ENCODE measurements at places on chromosomes 1 and 21.

DNA sequence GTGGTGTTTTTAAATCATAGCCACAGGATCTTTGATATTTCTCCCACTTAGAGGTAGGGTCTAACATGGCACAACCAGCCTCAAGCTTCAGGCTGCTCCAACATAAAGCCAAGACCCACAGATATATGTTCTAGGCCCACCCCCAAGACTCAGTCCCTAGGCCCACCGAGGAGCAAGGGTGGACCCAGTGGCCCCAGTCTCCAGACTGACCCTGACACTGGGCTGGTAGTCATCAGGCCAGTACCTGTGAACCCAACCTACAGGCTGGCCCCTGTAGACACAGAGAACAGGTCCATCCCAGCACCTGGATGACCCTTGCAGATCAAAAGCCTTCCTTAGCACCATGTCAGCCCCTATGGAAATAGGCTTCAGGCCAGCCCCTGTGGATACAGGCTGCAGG, 60.5 kb downstream of the NEGR1 start:
- DNase-seq, result no peak

DNA sequence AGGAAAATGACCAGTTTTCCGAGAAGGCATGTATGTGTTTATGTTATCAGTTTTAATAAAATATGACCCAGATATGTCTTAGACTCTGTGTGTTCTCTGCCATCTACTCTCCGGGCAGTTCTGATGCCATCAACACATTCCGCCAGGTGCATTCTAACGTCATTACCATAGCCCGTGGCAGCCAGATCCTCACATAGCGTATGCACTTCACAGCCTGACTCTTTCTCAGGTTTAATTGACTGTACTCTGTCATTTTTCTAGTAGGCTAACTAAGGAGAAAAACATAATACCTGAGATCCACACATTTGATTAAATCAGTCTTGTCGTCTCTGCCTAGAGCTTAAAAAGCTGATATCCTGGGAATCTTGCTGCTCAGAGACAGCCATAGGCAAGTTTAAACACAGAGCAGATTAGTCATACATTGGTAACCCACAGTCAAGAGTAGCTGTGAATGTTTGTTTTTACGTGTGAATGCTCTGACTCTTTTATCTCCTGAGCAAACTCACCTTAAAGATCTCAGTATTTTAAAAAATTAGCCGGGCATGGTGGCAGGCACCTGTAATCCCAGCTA, 175.9 kb downstream of the GREM2 start:
- DNase-seq, result no peak

DNA sequence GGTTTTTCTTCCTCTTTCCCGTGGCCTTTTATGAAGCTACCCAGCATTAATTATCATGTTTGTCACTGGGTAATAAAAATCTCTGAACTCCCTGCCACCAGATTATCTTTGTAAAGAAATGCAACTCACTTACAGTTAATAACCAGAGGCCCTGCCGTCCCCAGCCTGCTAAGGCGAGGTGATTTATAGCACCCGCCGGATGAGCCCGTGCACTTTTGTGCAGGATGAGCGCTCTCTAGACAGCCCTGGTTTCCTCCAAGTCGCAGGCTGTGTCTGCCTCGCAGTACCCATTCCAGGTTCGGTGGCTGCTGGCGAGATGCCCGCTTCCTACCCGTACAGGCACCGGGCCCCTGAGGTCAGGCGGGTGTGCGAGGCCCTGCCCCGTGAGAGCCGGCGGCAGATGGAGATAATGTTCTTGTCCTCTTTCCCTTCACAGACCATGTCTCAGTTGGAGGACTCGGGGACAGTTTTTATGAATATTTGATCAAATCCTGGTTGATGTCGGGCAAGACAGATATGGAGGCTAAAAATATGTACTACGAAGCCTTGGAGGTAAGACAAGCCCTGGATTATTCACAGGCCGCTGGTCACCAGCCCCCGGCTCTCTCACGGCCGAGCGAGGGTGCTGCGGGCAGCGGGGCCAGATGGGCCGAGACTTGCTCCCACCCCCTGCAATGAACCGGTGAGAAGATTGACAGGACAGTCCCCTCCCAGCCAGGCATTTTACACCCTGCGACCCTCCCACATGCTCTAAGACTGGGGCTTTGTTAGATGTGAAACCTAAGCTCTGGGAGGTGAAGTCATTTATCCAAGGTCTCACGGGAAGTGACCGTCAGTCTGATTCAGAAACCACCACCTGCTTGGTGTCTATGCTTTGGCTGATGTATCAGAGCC, 28.5 kb upstream of the SELENON start:
- no peak for DNase-seq

DNA sequence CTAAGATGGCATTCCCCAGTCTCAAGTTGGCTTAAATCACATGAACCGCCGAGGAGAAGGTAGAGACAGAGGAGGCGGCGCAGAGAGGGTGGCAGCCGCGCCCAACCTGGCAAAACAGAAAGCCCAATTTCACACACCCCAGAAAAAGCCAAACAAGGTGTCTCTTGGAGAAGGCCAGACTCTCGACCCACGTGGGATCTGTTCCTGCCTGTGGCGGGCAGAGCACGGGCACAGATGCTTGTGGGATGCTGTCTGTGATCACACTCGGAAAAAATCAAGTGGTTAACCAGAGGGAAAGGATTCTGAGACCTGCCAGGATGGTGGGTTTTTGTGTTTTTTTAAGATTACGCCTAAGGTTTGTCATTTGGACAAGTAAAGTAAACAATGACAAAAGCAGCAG, 80.7 kb downstream of the MRPL37 start:
- no peak for DNase-seq

DNA sequence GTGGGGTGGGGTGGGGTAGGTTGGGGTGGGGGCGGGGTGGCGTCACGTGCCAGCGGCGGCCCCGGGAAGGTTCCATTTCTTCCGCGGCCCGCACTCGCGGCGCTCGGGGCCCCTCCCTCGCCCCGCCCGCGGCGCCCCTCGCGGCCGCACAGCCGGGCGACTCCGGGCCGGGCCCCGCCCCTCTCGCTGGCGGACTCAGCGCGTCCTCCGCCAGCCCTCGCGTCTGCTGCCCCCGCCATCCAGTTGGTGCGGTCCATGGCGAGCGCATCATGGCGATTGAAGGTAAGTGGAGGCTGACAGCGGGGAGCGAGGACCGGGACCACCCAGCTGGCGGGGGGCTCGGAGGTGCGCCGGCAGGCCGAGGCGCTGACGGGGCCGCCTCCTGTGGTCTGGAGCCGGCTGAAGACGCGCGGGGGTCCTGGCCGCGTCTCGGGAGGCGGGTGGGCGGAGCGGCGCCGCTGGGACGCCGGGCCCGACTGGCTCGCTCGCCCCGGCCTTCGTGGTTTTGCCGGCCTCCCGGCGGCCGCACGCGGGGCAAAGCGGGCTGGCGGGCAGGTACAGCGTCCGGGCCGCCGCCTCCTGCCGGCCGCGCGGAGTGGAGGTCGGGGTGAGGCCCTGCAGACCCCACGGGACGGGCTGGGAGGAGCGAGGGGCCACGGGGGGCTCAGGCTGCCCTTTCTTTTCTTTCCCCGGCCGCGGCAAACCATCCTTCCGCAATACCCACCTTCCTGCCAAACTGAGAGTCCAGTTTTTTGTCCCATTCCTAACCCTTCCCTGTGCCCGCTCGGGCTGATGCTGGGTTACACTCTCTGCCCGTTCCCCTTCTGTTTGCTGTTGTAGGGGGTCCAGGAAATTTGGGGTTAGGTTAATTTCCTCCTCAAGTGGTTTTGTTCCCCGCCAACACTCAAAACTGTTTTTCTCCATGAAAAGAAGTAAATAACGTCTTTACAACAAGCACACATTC, at the start of gene SYT14:
Gene SYT14 (plus strand): TSS at position 222 of the 964 bp plus-strand sequence. CDS start 48 bp downstream, at position 270.
- no peak for DNase-seq

GRCh38 chr21:45984584-45985095, 3.1 kb downstream of the COL6A1 start:
- no peak for DNase-seq

DNA sequence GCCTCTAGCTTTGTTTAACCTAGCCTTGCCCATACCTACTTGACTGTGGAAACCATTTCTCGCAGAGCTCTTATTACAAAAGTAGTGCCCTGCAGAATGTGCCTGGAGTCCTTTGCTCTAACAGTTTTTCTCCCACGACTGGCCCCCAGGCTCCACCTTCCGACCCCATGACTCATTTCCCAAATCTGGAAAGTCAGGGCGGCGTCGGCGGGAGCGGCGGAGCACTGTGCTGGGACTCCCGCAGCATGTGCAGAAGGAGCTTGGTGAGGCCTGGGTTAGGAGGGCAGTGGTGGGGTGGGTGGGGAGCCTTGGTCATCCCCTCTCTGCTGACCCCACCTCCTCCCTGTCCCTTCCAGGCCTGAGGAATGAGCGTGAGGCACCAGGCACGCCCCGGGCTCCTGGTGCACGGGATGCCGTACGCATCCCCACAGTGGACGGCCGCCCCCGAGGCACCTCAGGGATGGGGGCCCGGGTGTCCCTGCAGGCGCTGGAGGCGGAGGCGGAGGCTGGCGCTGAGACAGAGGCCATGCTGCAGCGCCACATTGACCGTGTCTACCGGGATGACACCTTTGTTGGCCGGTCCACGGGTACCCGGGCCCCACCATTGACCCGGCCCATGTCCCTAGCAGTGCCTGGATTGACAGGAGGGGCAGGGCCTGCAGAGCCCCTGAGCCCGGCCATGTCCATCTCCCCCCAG, 47.5 kb downstream of the YARS1 start:
- DNase-seq, result no peak

DNA sequence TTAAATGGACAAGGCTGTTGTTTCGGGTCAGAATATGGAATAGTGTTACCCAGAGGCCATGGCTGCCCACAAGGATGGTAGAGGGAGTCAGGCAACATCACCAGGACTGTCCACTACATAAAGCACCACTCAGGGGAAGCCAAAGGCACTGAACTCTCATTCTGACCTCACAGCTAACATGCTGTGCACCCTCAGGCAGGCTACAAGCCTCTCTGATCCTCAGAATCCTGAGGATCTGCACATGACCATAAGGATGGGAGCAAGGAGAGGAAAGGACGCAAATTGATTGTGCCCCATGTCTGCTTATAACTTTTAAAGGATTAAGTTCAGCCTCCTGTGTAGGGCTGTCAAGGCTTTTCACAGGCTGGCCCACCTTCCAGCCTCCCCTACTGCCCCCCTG, 38.7 kb downstream of the PLEKHA6 start:
- no peak for DNase-seq

DNA sequence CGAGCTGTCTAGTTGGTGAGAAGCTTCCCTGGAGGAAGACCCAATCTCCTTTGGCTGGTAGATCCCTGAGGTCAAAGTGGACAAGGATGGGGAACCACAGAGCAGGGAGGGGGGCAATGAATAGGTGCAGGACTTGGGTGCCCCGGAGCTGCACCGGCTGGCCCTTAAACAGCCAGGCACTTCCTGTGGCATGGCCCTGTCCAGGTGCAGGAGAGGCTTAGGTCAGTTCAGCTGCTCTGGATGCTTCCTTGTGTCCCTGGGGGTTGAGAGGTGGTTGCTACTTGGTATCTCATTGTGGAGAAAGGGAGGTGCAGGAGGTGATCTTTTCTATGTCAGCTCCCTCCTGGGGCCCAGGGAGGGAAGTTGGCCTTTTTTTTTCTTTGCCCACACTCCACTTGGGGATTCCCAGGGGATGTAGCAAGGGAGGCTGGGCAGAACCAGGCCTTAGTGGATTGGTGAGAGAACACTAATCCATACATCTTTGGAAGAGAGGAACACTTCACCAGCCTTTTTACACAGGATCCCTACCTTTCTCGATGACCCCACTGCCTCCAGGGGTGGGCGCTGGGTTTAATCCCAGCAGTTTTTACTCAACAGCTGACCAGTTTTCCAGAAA, 1.2 kb upstream of the ST3GAL3 start:
- no peak for DNase-seq

DNA sequence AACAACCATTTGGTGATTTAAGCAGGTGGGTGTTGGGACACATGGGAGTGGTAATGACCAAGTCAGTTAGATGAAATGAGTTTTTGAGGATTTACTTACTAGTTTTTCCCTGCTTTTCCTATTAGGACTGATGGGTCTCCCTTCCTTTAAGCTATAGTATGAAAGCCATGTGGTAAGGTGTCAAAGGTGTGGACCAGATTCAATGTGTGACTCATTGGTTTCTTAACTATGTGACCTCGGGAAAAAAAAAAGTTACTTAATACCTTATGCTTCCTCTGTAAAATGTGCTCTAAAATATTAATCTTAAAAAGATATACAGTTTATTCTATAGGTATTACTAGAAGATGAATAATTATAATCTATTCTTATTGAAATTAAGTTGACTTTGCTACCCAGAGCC, 93.7 kb downstream of the DUSP10 start:
- no peak for DNase-seq

DNA sequence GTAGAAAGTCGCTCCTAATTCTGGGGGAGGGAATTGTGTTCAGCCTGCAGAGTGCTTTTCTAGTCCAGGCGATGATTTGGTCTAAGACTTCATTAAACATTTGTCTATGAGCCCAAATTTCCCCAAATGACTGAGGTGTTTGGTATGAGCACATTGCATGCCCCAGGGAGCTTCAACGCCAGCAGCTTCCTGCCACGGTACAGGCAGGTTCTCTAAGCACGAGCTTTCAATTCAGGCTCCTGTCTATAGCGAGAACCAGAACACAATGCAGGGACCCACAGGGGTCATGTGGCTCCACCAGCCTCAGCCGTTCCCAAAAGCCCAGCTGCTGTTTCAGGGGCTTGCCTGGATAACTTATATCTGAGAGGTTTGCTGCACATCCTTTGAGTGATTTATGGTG, 34.1 kb upstream of the H6PD start:
- no peak for DNase-seq

DNA sequence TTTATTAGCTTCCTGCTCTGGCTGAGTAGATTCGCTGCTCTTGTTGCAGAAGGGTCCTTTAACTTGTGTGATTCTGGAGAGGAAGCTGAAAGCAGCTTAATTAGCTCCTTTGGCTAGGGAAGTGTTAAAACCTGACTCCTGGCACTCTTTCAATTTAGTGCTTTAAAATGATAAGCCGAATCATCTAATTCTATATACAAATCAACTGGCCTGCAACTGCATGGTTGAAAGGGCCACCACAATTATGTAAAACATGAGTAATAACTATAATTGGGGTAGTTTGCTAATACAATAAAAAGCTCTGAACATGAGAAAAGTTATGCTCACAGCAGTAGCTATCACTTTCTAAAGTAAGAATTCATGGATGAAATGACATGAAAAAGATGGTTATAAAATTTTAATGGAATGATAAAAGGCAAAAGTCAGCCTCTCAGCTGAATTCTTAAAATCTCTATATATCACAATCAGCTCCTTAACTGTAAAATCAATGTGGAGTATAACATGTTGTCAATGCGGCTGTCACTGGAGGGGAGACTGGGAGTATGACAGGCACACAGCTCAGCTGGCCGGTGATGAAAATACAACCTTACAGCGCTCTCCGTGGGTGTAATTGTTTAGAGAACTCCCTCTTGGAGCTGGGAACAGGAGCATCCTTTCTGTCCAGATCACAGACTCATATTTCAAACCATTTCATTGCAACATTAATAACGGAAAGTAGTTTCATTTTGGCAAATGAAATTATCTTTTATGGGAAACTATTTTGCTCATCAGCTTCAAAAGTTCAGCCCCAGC, 324.4 kb downstream of the KCTD3 start:
- no peak for DNase-seq
